ENCODE measurements at places on chromosomes 2 and 18.

DNA sequence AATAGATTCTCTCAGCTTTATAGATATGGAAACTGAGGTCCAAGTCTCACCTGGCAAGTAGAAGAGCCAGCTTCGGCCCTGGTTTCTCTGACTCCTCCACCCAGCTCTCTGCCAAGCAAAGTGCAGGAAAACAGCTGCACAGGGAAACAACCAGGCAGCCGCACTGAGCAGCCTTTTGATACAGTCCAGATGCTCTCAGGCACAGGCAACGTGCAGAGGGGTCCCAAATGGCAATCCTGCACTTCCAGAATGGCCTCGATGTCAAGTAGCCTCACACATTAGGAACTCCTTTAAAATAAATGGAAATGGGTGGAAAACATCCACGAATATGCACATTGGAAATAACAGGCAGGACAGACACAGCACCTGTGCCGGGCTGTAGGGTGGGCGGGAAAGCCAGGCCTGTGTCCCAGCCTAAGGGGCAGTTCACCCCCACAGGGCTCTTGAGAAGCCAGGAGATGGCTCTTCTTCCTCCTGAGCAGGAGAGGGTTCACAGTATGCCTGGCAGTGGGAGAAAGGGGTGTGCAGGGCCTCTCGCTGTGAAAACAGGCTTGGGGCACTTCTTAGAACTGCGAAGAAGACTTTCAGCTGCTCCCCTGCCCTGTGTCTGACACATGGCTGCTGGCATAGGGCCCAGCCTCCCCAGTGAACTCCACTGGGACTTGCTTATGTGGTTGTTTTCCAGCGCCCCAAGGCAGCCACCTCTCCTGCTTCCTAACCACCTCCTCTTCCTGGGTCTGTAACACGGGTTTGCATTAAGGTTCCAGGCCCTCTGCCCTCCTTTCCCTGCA lies 63.9 kb upstream of the TUBA3E start:
- DNase-seq: no peak

- DNase-seq: no peak
These were observed 27.9 kb upstream of the ASNSD1 start for GRCh38 chr2:189633392-189633811.

DNA sequence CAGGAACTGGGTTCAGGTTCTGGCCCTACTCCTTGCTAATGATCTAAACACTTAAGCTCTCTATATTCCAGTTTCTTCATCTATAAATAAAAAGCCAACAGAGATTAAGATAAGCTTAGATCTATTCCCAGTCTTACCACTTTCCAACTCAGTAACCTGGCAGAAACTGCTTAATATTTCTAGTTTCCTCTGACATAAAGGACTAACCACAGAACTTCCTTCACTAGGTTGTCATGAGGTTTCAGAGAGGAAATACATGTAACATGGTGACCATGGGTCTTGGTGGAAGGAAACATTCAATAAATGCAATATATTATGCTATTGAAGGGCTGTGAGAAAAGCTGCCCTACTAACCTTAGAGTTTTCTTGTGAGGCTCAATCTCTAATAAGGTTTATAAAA lies 114.4 kb upstream of the PDE1A start:
- no peak for DNase-seq

DNA sequence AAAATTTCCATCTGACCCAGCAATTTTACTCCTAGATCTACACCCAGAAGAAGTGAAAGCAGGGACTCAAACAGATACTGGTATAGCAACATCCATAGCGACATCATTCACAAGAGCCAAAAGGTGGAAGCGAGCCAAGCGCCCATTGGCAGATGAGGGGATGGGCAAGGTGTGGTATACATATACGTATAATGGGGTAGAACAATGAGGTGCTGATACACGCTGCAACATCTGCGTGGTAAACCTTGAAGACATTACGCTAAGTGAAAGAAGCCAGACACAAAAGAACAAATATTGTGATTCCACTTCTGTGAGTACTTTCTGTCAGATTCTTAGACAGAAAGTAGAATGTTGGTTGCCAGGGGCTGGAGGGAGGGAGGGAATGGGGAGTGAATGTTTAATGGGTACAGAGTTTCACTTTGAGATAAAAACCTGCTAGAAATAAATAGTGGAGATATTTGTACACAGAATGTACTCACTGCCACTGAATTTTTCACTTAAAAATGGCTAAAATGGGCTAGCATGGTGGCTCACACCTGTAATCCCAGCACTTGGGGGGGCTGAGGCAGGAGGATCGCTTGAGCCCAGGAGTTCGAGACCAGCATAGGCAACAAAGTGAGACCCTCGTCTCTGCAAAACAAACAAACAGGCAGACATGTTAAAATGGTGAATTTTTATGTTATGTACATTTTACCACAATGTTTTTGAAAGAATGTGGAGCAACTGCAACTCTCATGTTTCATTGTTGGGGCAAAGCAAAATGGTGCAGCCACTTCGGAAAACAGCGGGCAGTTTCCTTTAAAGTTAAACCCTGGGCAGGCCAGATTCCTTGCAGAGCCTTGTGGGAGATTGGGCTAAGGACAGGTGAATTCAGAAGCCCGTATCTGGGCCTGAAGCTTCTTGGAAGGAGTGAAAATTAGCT lies 103.4 kb upstream of the MYCN start:
- no peak for DNase-seq

- peak; percentile 65 for DNase-seq
These were observed at the start of gene DRC1 for GRCh38 chr2:26401739-26402541. TSS of gene DRC1 (plus strand) at chr2:26401920. CDS start at chr2:26401990, 70 bp downstream.

DNA sequence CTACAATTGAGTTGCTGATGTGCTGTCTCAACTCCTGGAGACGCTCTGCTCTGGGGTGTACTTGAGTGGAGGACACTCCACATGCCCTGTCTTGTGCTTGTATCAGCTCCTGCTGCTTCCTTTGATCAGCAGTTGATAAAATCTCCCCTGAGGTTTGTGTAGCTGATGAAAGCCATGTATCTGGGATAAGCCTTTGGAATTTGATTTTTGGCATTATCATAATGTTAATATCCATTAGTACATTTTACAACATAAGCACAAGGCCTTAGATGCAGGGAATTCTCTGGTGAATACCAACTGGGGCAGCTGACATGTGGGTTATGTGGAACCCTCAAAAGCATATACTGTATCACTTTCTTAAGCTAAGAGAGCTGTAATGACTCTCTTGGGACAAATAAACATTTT lies 222.7 kb upstream of the ITGA4 start:
- DNase-seq: no peak

DNA sequence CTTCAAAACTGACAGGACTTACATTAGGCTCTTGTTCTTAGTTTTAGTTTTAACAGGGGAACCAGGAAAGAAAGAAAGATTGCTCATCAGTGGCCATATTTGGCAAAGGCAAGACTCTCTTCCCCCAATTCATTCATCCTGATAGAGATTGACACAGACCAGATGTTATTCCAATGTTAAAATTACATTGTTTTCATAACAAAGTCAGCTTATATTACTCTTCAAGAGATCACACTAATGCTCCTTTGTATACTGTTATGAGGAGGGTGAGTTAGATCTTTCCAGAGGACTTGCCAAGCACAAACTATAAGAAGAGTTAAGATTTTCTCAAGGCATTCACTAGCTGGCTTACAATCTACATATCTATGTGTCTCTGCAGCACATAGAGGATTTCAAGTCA lies 252.1 kb downstream of the SLC8A1 start:
- no peak for DNase-seq

DNA sequence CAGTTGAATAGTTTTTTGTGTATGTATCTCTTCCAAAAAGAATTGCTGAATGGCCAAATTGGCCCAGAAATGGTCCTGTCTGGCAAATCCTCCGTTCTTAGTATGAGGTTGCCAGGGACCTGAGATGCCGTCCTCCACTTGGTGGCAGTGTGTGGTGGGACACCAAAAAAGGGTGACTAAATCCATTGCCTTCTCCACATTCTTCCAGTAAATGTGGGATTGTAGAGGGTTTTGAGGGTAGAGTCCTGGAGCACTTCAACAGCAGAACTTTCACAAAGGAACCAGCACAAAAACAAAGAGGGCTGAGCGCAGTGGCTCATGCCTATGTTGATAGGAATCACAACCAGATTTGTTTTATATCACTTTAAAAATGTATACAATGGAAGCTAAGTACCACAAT lies 199.9 kb downstream of the BCL2 start:
- peak; percentile 66 for DNase-seq

DNA sequence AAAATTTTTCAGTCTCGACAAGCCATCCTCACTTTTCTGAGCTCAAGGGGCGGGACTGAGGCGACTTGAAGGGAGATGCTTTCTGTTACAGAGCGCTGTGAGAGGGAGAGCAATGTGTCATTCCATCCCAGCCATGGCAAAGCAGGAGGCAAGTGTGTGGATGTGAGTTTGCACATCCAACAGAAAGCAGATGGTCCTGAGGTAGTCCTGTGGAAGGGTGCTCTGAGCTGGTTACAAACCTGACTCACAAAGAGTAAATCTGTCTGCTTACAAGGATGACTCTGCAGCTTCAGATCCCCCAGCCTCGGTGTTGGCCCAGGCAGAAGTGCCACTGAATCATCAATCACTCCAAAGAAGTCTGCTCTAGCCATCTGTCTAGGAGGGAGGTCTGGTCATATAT lies 482.0 kb upstream of the DCC start:
- no peak for DNase-seq

- no peak for DNase-seq
These were observed 1.5 kb downstream of the OSBPL1A start for GRCh38 chr18:24396082-24396633.
